ENCODE measurements at places on chromosomes 5 and 9.

DNA sequence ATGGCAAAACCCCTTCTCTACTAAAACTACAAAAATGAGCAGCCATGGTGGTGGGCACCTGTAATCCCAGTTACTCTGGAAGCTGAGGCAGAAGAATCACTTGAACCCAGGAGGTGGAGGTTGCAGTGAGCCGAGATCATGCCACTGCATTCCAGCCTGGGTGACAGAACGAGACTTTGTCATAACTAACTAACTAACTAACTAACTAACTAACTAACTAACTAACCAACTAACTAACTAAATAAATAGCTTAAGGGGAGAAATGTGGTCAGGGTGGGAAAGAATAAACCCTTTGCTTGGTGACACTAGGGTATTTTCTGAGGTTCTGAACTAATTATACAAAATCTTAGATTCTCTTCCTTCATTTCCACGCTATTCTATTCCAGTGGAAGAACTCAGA is 184.4 kb upstream of the MEF2C start:
- DNase-seq: no peak

- no peak for DNase-seq
Measured at GRCh38 chr5:6843821-6844220, 130.6 kb downstream of the TENT4A start.

- no peak for DNase-seq
Measured at GRCh38 chr9:9950813-9951212, 662.0 kb downstream of the PTPRD start.

GRCh38 chr5:179403426-179404147 is 58.3 kb upstream of the ADAMTS2 start:
- DNase-seq: no peak

- no peak for DNase-seq
Measured at GRCh38 chr9:14281876-14282275, 32.1 kb downstream of the NFIB start.

- no peak for DNase-seq
Measured at GRCh38 chr5:133480866-133481265, 131.5 kb downstream of the FSTL4 start.

GRCh38 chr5:135203593-135204036 is 169.6 kb upstream of the PITX1 start:
- no peak for DNase-seq

- DNase-seq: no peak
Measured at GRCh38 chr5:177473443-177474001, at the start of gene DBN1. DBN1 (minus strand) TSS chr5:177473634; CDS start chr5:177473521, 113 bp downstream.

DNA sequence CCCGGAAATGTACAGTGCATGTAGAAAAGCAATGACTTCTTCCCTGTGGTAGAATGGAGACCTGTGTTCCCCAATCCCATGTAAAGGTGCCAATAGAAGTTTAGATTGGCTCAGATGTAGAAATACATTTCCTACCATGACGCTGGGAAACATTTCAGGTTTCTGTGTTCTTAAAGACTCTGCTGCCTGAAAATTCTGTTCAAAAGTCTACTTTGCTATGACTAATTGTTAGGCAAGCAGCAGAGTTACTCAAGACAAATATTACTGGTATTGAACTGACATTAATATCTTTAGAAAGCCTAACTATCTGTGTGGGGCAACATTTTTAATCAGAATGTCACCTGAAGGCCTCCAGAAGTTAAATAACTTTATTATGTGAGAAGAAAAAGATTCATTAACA is 75.5 kb upstream of the ELL2 start:
- DNase-seq: no peak

DNA sequence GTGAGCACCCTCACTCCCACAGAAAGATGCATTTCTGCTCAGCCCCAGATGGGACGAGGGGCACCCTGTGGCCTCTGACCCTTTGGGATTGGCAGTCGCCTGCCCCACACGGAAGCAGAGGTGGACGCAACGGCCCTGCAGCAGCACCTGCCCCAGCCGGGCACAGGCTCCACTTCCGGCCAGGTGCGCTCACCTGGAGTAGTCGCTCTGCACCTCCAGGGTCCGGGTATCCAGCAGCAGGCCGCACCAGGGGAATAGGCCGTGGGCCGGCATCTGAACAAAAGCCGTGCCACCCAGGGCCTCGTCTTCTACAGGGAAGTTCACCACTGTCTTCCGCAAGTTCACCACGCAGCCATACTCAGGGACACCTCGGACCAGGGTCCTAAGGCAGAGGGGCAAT is 30.7 kb downstream of the TERT start:
- no peak for DNase-seq

GRCh38 chr9:15256426-15256825 is 50.6 kb downstream of the TTC39B start:
- DNase-seq: no peak

DNA sequence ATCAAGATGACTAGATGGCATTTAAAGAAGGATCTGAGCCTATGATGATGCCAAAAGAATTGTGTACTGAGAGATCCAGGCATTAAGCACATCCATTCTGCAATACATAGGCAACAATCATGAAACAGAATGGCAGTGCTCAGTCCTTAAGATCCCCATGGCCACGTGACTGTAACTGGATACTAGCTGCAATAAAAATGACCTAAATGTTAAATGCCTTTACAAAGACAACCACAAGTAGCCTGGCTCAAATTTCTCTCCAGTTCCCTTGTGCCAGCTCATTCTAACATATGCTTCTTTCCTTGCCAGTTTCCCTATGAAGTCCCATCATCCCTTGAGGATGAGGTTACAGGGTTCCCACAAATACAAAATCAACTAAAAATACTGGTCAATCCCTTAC is 148.3 kb upstream of the GHR start:
- DNase-seq: no peak

GRCh38 chr9:130930804-130931349 is 8.2 kb downstream of the FIBCD1 start:
- no peak for DNase-seq

- no peak for DNase-seq
Measured at GRCh38 chr5:142132916-142133315, 24.3 kb downstream of the NDFIP1 start.

DNA sequence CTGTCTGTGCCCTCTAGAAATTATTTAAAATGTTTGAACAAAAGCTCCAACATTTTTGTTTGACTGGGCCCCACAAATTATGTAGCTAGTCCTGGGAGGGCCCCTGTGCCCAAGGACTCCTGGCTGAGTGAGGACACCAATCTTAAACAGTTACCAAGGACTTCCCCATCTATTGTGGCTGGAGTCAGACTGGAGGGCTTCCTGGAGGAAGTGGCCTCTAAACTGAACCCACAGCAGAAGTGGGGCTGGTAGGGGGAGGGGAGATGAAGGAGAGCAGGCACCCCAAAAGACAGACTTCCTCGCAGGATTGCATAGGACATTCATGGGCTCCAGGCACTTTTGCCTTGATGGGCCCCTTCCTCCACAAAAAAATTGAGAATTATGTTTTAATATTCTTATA is 8.1 kb downstream of the ADAMTS13 start:
- DNase-seq: no peak

All from activated CD4-positive, CD25-positive, alpha-beta regulatory T cell treated with anti-CD3 and anti-CD28 coated beads, Interleukin-2, amount 50 U/mL, for 16 hours (primary cell).